Renal cortical epithelial cell (primary cell): ENCODE measurements at places on chromosomes 3 and 15. TPM values are rescaled to one million over a fixed set of nuclear protein-coding genes. Genes with fewer than 3 reads are reported as not detected.
A peak's percentile ranks its signal among the peaks of the same experiment; 100 is the strongest.

SNRK gene
- 15.6 and 30.2 TPM in 2 replicates for total RNA-seq

HYAL1 gene
- 7.3 and 22.8 TPM in 2 replicates for total RNA-seq

DNA sequence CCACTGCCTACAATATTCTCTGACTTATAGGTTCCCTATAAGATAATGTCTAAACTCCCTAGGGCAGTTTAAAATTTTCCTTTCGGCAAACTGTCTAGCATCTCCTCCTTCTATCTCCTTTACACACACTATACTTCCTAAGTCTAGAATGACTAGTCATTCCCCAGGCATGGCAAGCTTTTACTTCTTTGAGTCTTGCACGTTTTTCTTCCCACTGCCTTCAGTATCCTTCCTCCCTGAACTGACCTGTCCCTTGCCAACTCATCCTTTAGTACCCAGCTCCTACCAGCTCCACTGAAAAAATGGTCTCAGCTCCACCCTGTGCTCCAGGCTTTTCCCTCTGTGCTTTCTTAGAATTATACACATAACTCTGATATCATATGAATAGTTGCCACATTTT, 93.8 kb upstream of the KBTBD8 start:
- DNase-seq = no peak

NUP210 gene
- total RNA-seq = 3.6 and 20.8 TPM in 2 replicates

ACAN gene
- total RNA-seq = under 0.01 TPM in 1 of 2 replicates, not detected in the other

DNA sequence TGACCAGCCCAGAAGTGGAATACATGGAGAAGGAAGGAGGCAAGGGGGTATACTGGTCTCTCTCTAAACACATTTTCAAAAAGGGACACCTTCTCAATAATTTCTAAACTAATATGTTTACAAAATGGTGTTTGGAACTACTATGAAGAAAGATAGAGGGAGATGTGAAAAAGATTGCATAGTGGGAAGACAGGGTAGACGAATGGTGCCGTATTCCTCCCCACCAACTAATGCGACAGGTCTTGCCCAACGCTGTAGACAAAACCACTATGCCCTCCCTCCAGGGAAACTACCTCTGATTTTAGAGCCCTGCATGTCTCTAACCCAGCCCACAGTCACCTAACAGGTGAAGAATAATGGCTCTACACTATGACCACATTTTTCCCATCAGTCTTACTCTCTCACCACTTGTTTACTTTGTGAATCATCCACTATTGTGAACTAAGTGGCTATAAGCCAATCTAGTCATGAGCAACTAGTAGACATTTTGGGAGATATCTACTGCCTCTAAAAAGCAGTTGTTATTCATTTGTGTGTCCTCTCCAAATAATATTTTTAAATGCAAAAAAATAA, 108.2 kb upstream of the UBE2E2 start:
- peak; percentile 99 for DNase-seq

- peak; percentile 83 for DNase-seq
These were observed 2.0 kb downstream of the FSTL1 start for GRCh38 chr3:120448756-120449155.

FSD2 gene
- total RNA-seq = 0.17 TPM in 1 of 2 replicates, not detected in the other

DNA sequence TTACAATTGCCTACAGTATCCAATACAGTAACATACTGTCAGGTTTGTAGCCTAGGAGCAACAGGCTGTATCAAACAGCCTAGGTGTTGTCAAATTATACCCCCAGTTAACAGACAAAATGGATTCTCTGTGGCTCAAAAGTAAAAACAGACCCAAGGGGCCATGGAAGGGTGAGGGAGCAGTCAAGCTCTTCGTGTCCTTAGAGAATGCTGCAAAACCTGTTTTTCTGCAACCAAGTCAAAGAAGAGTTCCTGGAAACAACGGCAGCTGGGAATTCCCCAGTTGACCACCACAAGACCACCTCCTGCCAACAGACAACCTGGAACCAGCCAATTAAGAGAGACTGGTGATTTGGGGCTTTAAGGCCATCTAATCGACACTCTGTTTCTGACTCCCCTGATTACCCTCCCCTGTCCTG, 11.1 kb upstream of the THUMPD3 start:
- DNase-seq = peak; percentile 29

DNA sequence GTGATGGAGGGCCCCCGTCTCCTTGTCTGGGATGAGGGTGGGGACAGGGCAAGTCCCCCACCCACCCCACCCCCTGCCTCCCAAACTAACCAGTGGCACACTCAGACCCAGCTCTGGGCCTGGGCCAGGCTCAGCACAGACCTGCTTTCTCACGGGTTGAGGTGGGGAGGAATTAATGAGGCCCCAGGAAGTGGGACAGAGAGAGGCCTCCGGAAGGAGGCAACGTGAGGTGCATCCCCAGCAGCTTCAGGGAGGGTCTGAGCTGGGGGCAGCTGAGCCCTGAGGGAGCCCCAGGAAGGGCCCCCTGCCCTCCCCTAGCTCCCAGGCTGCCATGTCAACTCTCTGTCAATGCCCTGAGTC, 15.0 kb upstream of the GNAI2 start:
- DNase-seq = no peak

DNA sequence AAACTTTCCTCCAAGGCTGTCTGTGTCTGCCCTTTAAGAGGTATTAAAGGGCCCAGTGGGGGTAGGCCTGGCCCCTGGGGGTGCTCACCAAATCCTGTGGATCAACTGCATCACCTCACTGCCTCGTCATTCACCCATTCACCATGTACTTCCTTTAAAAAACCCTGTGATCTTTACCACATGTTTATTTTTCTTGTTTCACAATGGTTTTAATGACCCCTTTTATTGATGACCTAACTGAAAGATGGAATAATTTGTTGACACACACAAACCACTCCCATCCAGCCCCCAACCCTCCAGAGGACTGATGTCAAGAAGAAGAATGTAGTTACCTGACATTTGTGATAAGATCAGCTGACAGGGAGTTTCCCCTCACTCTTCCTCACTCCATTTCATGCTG, 40.8 kb downstream of the KCNAB1 start:
- DNase-seq = peak; percentile 81

DNA sequence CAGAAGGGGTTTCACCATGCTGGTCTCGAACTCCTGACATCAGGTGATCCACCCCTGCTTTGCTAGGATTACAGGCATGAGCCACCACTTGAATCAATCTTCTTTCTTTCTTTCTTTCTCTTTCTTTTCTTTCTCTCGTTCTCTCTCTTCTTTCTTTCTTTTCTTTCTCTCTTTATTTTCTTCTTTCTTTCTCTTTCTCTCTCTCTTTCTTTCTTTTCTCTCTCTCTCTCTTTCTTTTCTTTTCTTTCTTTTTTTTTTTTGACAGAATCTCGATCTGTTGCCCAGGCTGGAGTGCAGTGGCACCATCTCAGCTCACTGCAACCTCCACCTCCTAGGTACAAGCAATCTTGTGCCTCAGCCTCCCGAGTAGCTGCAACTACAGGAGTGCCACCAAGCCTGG, 37.9 kb upstream of the PIK3CB start:
- no peak for DNase-seq
